Camera-type eye (tissue), 1 donor: ENCODE measurements at places on chromosomes 7 and 10. TPM values are rescaled to one million over a fixed set of nuclear protein-coding genes. Genes with fewer than 3 reads are reported as not detected.

The LIPJ gene
- total RNA-seq, result 0.22 TPM

The HYAL4 gene
- total RNA-seq, result not detected

The SEPHS1 gene
- total RNA-seq, result 70.8 TPM

The KLF6 gene
- 67.1 TPM for total RNA-seq

The CARD11 gene
- total RNA-seq, result 1.6 TPM

The TFR2 gene
- 6.2 TPM for total RNA-seq

The NEUROD6 gene
- total RNA-seq, result 0.93 TPM

The MEST gene
- total RNA-seq, result 337 TPM

The DPYSL4 gene
- total RNA-seq, result 55.0 TPM

The ITPRID1 gene
- total RNA-seq, result 0.11 TPM

The LIPK gene
- total RNA-seq, result not detected
